ENCODE measurements at places on chromosomes 2 and 18. TPM values are rescaled to one million over a fixed set of nuclear protein-coding genes. Genes with fewer than 3 reads are reported as not detected.
A peak's percentile ranks its signal among the peaks of the same experiment; 100 is the strongest.

GRCh38 chr2:11984316-11985158, 238.1 kb downstream of the LPIN1 start:
- no peak for DNase-seq

RABL2A gene
- total RNA-seq, result 11.4 TPM

GRCh38 chr18:31512203-31512764, 14.3 kb downstream of the DSG2 start:
- no peak for DNase-seq

GRCh38 chr18:74806700-74807416, 209.2 kb downstream of the ZNF407 start:
- no peak for DNase-seq

- DNase-seq, result no peak
Measured at GRCh38 chr2:85577386-85578242, at the start of gene VAMP8. TSS of gene VAMP8 (plus strand) at chr2:85577586. CDS start at chr2:85577647, 61 bp downstream.

- DNase-seq, result no peak
Measured at GRCh38 chr18:12053289-12053688, 40.4 kb upstream of the ANKRD62 start.

DNA sequence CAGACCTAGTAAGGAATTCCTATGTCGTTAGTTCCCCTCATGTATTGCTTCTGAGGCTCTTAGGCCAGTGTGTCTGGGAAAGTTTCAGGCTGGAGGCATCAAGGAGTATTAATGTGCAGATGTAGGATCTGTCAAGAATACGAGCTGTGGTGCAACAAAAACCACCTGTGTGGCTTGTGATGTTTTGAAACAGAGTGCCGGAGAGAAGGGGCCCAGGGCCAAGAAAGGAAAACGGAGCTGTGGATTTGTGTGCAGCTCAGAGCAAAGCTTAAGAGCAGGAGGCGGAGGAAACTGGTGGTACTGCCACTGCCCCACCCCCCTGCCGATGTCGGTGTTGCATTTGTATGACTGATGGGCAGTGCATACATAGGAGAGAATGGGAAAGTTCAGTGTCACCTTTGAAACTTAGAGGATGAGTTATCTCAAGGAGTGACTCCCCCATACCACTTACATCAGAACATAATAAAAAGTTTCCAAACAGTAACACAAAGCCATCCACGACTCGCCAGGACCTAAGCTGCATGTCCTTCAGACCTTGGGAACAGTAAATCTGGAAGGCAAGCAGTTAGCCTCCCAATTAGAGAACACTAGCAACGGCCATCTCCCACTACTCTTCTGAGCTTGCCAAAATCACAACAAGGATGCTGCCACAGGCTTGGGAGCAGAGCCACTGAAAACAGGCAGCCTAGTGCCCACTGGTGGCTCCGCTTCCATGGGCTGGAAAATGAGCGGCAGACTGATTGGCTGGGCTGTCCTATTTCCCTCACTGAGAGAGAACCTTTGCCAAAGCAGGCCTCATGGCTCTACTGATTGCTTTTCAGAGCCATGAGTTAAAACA, 152.7 kb upstream of the NT5C1B start:
- DNase-seq, result no peak

DNA sequence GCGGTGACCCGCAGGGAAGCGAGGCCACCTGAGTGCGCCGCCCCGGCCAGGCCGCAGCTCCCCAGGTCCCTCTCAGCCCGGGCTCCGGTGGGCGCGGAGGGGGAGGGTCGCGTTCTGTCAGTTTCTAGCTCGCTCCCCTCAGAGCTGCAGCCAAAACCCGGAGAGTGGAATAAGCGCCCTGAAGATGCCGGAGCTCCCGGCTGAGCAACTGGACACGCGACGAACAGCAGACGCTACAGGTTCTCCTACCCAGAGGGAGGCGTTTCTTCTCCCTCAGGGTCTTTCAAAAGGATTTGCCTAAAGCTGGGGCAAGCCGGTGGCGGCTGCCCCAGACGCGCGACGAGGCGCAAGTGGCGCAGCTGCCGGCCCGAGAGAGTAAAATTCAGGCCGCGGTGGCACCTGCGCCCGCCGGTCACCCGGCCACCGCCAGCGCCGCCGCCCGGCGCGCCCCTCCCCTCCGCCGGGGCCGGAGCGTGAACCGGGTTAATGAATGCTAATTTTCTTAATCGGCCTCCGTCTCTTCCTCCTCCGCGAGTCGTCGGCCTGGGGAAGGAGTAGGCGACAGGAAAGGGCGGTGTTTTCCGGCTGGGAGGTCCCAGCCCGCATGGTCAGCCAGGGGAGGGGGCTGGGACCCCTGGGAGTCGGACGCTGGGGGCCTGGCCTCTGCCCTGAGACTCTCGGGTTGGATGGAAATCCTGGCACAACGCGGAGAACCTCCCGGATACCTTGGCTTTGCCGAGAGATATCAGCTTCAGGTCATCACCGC, 845 bp upstream of the CDC42EP3 start:
- no peak for DNase-seq

DNA sequence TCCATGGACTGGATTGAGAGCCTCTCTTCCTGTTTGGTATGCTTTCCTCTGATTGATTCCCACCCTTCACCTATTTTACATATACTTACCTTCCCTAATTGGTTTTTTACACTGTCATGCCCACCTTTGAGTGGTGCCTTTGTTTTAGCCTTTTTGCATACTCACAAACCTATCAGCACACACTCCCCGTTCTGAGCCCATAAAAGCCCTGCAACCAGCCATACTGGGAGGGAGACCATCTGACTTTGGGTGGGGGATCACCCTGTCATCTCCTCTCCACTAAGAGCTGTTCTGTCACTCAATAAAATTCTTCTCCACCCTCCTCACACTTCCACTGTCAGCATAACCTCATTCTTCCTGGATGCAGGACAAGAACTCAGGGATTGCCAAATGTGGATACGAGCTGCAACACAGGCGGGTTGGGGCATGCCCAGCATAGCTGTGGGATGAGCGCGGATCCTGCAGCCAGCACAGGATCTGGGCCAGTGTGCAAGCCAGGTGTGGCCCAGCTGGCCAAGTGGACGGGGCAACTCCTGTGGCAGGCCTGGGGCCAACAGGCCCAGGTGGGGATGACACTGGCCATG, 9.4 kb upstream of the MOB1A start:
- no peak for DNase-seq

DNA sequence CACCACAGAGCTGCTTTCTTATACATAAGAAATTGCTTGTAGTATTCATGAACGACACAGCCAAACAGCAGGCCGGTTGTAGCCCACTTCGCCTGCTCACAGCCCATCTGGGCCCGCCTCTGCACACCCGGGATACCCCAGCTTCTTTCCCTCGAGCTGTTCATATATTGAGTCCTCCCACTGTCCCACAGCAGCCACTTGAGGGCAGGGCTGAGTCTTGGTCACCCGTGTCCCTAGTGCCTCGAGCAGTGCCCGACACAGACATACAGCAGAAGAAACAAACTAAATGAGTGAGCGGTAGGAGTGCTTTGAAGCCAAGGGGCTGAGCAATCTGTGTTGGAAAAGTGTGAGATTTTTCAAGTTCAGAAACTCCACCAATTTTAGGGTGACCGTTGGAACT, 251.4 kb downstream of the KLHL29 start:
- no peak for DNase-seq

- DNase-seq, result no peak
Measured at GRCh38 chr2:207117668-207118067, 48.1 kb downstream of the KLF7 start.

- DNase-seq, result no peak
Measured at GRCh38 chr2:85353876-85354285, 447 bp downstream of the RETSAT start.

GRCh38 chr2:2269426-2269825, 61.6 kb downstream of the MYT1L start:
- no peak for DNase-seq

CDH2 gene
- 0.71 TPM for total RNA-seq

- no peak for DNase-seq
Measured at GRCh38 chr2:157304811-157305722, 20.6 kb downstream of the ERMN start.

PSMA8 gene
- not detected for total RNA-seq

VSNL1 gene
- total RNA-seq, result not detected

- DNase-seq, result peak; percentile 90
Measured at GRCh38 chr2:95346231-95346737, 49.1 kb downstream of the KCNIP3 start.

GRCh38 chr2:86079981-86080911, 25.4 kb downstream of the POLR1A start:
- DNase-seq, result peak; percentile 93

DNA sequence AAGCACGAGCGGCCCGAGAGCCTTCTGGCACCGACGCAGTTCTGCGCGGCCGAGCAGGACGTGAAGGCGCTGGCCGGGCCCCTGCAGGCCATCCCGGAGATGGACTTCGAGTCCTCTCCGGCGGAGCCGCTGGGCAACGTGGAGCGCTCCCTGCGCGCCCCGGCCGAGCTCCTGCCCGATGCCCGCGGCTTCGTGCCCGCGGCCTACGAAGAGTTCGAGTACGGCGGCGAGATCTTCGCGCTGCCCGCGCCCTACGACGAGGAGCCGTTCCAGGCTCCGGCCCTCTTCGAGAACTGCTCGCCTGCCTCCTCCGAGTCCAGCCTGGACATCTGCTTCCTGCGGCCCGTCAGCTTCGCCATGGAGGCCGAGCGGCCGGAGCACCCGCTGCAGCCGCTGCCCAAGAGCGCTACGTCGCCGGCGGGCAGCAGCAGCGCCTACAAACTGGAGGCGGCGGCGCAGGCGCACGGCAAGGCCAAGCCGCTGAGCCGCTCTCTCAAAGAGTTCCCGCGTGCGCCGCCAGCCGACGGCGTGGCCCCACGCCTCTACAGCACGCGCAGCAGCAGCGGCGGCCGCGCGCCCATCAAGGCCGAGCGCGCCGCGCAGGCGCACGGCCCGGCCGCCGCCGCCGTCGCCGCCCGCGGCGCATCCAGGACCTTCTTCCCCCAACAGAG, 70.4 kb downstream of the ARHGEF33 start:
- DNase-seq, result peak; percentile 91

DNA sequence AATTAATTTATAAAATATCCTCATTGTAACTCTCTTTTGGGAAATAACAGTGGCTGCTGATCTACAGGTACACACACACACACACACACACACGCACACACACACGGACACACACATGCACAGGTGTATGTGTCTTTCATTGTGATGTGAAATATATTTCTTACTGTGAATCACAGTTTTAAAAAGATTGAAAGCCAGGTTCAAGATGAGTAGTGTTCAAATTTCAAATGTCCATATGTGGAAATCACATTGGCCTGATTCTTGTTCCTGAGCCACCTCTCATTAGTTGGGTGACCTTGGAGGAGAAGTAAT, 372.4 kb downstream of the ALK start:
- DNase-seq, result no peak

GRCh38 chr2:31089645-31090044, 48.6 kb downstream of the GALNT14 start:
- no peak for DNase-seq

GRCh38 chr2:39266916-39267434, 23.2 kb upstream of the CDKL4 start:
- no peak for DNase-seq

GRCh38 chr2:179304424-179304823, 39.8 kb upstream of the SESTD1 start:
- no peak for DNase-seq

UNC80 gene
- total RNA-seq, result not detected

DNA sequence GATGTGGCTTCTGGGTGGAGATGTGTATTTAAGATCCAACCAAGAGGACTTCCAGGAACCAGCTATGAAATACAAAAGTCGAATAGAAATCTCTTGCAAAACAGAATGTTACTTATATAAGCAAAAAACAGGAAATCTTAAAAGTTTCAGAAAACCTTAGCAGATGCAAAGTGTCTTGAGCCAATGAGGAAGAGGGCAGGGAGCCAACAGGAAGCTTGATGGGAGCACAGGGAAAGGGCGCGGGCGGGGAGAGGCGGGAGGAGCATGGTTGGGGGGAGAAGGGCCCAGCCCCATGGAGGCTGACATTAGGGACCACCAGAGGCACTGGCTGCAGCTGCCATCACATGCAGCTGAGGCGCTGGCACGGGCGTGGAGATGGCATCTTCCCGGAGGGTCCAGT, 203.3 kb downstream of the SNTG2 start:
- no peak for DNase-seq

DNA sequence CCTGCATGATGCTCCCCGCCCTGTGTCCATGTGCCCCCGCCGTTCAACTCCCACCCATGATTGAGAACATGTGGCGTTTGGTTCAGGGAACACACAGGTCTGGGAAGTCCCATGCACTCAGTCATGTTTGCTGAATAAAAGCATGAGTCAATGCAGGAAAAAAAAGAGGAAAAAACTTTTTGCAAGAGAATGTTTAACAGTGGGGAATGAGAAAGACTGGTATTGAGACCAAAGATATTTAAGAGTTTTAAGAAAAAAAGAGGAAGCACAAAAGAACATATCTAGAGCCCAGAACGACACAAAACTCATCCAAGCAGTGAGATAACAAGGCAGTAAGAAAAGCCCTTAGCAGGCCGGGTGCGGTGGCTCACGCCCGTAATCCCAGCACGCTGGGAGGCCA, 279.2 kb upstream of the THSD7B start:
- DNase-seq, result no peak

- no peak for DNase-seq
Measured at GRCh38 chr2:214410918-214411554, at the start of gene VWC2L. TSS of gene VWC2L (plus strand) at chr2:214411054. CDS start at chr2:214414194, 3,140 bp downstream.

DNA sequence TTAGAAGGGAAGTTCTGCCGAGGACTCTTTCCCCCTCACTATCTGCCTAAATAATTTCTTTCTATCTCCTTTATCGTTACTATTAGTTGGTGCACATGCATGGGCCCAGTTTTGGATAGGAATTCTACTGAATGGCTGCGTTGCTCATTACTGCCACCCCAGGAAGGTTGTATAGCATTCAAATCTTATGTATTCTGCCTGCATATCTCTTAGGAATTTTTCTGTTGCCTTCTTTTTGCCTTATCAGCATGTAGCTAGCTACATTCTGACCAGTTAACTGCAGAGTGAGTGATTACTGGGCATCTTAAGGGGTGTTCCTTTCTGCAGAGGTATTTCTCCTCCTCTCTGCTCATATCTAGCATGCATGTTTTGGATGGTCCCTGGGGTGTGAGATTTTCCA, 239.6 kb downstream of the TDRD15 start:
- no peak for DNase-seq

GRCh38 chr2:168312036-168312822, 64.8 kb upstream of the STK39 start:
- no peak for DNase-seq

TUBA3E gene
- not detected for total RNA-seq

- DNase-seq, result no peak
Measured at GRCh38 chr2:166270376-166270775, 105.4 kb downstream of the SCN9A start.

- DNase-seq, result no peak
Measured at GRCh38 chr2:64861452-64862397, 127.5 kb upstream of the SLC1A4 start.

- DNase-seq, result no peak
Measured at GRCh38 chr2:84901593-84902120, 3.8 kb upstream of the TMSB10 start.

- DNase-seq, result no peak
Measured at GRCh38 chr18:53943326-53943860, 281.1 kb downstream of the MBD2 start.

- no peak for DNase-seq
Measured at GRCh38 chr2:33266467-33266866, 210.0 kb upstream of the RASGRP3 start.

DNA sequence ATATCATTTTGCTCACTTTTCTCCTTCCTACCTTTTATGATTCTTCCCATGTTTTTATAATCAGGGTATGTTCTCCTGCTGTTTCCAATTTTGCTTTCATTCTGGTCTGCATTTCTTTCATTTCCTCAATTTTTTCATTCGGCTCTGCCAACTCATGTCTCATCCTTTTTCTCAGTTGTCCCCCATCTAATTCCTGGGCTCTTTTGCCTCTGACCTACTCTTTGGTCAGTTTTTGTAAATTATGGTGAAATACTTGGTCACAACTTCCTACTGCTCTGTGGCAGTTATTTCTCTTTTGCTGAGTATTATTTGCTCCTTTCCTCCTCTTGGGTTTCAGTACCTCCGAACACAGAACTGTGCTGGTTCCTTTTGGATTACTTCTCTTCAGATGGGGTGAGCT, 27.5 kb downstream of the MYO7B start:
- no peak for DNase-seq

All from mesenteric fat pad (tissue), 1 donor.